ENCODE measurements at places on chromosomes 16 and 17.

- DNase-seq = no peak
Measured at GRCh38 chr17:73210002-73210678, 17.3 kb downstream of the COG1 start.

- DNase-seq = no peak
Measured at GRCh38 chr17:46977348-46977747, 1.7 kb downstream of the RPRML start.

DNA sequence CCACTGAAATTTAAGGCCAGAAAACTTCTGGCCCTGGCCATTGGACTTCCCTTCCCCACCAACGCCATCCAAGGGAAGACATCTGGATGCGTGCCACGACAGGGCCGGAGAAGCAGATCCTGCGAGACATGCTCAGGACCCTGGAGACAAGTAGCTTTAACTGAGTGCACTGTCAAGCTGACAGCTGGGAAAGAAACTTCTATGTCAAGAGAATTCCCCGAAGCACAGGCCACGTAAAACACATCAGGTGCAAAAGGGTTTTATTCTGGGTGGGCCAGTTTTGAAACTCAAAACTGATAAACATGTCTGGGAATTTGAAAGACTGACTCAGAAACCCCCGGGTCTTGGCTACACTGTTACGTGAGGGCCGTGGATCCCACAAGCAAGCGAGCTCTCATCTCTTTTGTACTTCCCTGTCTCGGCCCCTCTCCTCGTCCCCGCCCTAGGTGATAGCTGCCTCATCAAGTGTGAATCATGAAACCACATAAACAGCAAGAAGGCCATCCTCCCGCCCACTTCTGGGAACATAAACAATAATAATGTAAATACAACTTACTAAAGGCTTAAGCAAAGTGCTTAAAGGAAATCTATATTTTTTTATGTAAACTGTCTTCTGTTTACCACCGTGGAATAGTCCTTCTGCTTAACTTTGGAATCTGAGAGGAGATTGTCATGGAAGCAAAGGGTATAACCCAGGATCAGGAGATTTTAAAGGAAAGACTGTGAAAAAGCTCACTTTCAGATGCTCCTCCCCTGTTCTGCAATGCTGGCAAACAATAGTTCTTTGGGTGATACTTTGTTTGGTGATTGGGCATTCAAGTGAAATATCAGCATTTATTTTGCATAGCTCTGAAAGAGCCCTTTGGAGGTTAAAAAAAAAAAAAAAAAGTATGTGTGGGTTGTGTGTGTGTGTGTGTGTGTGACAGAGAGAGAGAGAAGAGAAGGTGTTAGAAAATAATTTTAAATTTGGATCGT is 406.0 kb upstream of the MAF start:
- no peak for DNase-seq

GRCh38 chr17:49687878-49688491 is 10.1 kb upstream of the SPOP start:
- DNase-seq = no peak

DNA sequence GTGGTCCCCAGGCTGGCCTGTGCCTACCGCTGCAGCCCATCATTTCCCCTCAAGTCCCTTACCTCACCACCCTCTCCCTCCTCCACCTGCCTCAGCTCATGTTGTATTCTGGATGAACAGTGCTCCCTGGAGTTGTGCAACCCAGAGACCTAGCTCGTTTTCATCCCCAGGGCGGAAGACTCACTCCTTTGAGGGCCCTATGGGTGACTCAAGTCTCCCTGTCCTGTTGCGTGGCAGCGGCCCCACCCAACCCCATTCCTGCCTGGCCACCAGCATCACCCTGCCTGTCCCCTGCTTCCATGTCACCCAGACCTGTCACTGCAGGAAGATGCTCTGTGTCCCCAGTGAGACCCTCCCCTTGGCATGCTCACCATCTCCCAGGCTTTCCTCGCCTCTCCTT is 3.3 kb downstream of the ALOX12B start:
- no peak for DNase-seq

DNA sequence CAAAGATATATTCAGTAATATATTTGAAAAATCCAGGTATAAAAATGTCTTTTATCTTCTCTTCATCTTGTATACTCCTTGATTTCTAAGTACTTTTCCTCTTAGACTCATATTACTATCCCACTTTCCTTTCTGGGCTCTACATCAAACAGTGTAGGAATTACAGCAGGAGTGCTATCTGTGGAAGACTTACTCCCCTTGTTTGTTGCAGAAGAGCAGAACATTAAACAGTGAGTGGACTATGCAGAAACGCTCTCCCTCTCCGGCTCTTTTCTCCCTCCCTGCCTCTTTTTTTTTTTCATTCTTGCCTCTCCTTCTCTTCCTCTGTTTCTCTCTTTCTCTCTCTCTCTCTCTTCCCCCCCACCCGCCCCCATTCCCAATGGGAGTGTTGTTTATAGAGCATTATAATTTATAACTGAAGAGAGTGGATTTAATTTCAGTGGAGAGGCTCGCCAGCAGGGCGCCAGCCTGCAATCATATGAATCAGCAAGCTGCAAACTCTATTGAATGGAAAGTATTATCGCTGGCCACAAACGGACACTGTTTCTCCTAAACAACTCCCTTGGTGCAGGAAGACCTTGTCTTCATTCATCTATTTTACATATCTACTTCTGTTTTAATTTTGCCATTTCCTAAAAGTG is 242.3 kb upstream of the TBX2 start:
- DNase-seq = peak; percentile 15

- no peak for DNase-seq
Measured at GRCh38 chr17:7884581-7885366, 3.8 kb upstream of the CHD3 start.

- no peak for DNase-seq
Measured at GRCh38 chr16:83458612-83459011, 349.2 kb upstream of the HSBP1 start.

GRCh38 chr16:35906440-35906839 is 2447.0 kb downstream of the TP53TG3F start:
- DNase-seq = no peak

DNA sequence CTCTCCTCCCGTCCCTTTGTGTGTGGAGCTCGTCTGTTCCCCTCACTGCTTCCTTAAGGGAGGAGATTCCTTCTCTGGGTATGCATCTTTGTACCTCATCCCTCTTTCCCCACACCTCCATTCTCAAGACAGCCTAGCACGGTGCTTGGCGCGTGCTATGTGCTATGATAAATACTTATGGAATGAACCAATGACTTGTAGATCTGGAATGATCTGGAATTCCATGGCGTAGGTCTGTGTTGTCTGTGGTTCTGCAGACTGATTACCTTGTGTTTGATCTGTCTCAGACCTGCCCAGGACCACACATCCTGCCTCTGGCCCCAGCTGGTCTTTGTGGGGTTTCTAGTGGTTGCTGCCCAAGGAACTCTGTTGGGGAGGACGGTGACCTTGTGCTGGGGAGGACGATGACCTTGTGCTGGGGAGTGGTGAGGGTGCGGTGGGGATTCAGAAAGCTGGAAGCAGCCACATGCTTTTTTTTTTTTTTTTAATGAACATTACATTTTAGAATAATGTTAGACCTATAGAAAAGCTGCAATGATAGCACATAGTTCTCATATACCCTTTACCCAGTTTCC is 33.5 kb upstream of the ETV4 start:
- no peak for DNase-seq

- DNase-seq = no peak
Measured at GRCh38 chr17:265718-266117, 84.3 kb upstream of the DOC2B start.

DNA sequence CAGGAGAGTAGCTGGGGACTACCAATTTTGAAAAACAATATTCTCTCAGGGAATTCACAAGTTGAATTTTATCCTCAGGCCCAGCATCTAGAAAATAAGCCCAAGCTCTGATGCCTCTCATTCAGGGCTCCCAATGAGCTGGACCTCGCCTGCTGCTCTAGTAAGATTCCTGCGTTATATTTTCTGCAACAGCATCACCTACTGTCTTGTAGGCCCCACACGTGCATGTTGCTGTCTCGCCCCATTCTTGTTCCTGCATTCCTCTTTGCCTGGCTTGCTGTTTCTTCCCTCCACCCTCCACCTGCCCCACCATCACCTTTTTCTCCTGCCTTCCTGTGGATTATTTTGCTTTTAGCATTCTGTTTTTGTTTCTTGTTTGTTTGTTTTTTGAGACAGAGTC is 8.3 kb upstream of the ST6GALNAC2 start:
- DNase-seq = no peak

DNA sequence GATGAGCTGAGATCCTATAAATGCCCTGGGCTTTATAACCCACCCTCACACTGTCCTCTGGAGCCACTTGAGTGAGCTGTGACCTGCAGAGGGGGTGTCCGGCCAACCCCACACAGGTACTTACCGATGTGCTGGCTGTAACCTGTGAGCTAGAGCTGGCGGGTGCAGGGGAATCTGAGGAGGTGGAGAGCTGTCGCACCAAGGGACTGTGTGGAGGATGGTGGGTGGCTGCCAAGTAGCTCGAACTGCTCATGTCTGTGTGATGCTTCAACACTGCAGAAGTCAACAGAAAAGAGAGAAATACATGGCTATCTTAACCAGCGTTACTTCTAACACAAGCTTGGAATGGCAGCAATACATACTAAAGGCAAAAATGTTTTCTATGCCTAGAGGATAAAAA is 39.4 kb downstream of the STH start:
- no peak for DNase-seq

DNA sequence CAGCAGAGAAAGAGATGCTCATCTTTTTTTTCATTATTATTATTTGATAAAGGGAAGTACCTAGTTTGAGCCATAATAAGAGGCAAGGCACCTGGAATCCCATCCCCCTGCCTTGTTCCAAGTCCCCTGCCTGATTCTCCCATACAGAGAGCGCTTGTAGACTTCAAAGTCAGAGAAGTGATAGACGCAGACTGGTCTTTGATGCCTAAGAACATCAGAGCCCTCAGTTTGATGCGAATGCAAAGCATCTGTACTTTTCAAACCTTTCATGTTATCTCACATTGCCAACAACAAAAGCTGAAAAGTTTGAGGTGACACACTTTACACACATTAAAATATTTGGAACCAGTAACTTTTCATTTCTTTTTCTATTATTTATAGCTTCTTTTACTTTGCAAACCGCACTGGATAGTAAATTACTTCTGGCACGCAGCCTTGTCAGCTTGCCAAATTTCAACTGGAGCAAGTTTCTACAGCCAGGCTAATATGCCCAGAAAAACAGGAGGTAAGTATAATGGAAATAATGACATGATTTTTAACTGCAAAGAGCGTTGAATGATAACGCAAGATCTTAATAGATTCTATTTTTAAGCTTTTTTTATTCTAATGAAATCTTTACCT is 5.9 kb upstream of the UTP6 start:
- no peak for DNase-seq

DNA sequence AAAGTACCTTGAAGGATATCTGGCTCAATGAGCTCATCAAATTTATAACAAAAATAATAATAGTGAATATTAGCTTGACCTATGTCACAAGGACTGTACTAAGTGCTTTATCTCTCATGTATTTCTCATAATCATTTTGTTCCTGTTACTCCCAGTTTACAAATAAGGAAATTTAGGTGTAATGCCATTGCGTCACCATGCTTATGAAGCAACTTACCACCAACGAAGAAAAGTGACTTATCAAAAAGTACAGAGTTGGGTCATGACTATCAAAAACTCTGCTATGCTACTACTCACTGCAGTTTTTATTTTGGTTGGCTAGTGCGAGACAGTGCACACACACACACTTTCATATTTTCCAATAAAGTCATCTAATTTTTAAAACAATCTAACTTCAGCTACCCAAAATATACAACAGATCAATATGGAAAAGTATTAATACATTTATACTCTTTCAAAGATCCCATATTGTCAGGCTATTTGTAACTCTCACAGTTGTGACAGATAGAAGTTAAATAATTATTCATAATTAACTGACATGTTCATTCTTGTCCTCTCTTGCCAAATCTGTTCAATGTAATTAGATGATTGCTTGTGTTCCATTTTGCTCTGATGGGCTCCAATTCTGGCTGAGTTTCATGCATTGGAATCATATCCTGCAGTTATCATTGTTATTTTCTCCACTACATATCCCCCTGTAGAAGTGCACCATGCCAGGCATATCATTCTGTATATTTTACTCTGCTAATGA is 119.4 kb downstream of the KCNJ2 start:
- no peak for DNase-seq

GRCh38 chr16:70678898-70679670 is 6.8 kb downstream of the MTSS2 start:
- DNase-seq = no peak

- no peak for DNase-seq
Measured at GRCh38 chr16:88208112-88208511, 174.6 kb upstream of the ZNF469 start.

- DNase-seq = no peak
Measured at GRCh38 chr16:21226749-21227148, 6.8 kb upstream of the ANKS4B start.

DNA sequence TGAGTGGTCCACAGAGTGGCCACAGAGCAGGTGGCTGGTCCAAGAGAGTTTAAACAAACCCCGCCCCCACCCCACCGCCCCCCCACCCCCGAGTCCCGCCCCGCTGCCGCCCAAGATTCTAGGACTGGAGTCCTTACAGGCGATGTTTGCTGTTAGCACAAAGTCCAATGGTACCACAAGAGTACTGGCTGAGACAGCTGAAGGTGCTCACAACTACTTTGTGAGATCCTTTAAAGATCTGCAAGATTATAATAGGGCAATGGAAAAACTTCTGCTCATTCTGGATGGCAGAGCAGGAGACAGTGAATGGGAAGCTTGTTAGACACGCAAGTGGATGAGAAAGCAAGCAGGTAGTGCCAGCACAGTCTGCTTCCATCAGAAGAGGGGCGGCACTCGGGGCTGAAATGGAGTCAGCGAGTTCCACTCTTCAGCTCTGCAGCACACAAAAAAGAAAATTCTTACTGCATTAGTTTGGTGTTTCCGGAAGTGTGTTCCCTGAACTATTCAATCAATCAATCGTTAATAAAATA is 4.7 kb upstream of the TEKT3 start:
- DNase-seq = no peak
